ENCODE measurements at places on chromosomes 1 and 21.

DNA sequence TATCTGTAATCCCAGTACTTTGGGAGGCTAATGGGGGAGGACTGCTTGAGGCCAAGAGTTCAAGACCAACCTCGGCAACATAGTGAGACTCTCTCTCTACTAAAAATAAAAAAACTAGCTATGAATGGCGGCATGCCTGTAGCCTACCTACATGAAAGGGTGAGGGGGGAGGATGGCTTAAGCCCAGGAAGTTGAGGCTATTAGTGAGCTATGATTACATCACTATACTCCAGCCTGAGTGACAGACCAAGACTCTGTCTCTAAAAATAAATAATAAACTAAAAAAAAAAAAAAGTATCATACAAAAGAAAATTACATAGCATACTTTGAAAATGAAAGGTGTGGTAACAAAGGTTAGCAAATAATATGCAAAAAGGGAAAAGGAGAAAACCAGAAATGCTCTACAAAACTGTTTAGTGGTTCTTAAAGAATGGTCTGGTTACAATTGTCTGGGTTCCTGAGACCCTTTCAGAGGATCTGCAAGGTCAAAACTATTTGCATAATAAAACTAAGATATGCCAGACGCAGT lies 19.0 kb upstream of the SH2D5 start:
- no peak for DNase-seq

- DNase-seq = no peak
Observed at GRCh38 chr1:5707566-5708345, 284.5 kb downstream of the NPHP4 start.

DNA sequence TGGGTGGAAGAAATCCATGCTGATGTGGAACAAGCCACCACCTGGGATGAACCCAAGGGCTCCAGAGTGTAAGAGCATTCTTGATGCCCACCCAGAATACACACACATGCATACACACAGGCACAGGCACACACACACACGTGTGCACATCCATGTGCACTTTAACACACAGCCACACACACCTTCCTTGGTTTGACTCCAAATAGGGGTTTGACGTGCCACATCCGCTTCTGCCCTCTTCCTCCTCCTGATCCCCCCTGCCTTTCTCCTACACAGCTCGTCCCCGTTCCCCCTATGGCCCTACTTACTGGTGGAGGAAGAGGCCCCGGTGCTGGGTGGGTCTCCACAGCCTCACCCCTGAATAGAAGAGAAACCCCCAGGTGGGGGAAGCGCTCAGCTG lies 16.0 kb downstream of the SPATA21 start:
- DNase-seq = no peak

DNA sequence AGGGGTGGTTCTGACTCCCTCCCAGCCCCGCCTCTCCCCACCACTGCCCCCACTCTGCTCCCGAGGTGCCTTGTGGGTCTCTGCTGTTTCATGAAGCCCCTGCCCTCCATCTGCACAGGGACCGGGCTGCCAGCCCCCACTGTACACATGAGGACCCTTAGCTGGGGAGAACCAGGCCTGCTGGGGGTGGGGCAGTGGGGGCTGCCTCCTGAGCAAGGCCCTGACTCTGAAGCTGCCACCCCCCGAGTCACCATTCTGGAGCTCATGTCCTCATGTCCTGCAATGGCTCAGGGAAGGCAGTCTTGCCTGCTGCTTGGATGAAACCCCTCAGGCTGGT lies 8.4 kb downstream of the HES3 start:
- DNase-seq = no peak

- no peak for DNase-seq
Observed at GRCh38 chr1:240650877-240651276, 38.9 kb upstream of the GREM2 start.

GRCh38 chr1:228737601-228738041 lies 2.3 kb downstream of the RHOU start:
- DNase-seq = no peak

GRCh38 chr1:24418898-24419628 lies 3.5 kb downstream of the NIPAL3 start:
- no peak for DNase-seq

- DNase-seq = no peak
Observed at GRCh38 chr21:31992391-31992790, 119.6 kb downstream of the HUNK start.

- DNase-seq = peak; percentile 78
Observed at GRCh38 chr1:235415008-235415904, 48.0 kb downstream of the TBCE start.

GRCh38 chr1:205950280-205950679 lies 7.0 kb upstream of the SLC26A9 start:
- no peak for DNase-seq

DNA sequence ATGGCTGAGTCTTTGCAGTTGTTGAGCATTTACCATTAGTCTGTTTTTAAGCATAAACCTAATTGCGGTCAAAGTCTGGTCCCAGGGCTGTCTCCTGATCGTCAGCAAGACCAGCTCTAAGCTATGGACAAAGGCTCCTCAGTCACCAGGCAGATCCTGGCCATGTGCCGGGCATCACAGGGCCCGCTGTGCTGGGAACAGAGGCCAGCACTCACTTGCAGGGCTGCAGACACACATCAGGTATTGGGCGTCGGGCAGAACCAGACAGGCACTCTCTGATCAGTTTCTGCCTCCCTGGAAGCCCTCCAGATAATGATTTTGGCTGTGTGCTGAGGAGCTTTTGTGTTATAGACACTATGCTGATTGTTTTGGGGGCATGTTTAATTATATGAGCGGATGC lies 26.6 kb downstream of the TMEM51 start:
- peak; percentile 68 for DNase-seq

DNA sequence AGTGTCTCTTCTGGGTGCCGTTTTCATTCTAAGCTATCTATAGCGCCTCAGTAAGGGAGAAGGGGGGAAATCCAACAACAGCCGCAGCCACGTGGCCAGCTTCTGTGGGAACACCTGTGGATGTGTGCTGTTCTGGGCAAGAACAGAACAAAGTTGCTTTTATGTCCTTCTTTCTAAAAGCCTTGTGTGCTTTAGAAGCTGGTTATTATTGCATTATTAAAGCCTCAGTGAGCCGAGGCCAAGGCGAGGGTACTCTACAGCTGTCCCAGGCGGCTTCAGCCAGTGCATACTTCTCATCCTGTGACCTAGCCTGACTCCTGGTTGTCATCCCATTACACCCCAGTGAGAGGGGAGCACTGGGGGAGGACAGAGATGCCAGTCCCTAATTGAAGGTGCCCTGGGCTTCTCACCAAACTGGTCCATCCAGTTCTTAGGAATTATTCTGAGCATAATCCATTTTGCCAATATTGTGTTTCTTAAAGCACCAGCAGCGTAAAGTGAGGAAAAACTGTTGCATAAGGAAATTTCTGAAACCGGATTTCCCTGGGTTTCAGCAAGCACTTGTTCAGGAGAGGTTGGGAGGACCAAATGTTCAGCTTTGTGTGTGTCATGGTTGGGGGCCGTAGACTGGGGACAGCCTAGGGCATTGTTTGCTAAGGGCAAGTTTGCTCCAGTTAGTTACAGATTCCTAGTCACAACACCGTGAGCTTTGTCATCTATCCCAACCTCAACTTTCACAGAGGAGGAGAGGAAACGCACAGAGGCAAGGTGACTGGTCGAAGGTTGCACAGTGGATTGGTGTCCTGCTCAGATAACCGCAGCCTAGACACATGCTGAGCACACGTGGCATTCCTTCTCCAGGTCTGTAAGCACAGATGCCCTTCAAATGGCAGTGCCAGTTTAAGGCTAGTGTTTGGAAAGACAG lies 61.0 kb upstream of the ATP1A1 start:
- no peak for DNase-seq

DNA sequence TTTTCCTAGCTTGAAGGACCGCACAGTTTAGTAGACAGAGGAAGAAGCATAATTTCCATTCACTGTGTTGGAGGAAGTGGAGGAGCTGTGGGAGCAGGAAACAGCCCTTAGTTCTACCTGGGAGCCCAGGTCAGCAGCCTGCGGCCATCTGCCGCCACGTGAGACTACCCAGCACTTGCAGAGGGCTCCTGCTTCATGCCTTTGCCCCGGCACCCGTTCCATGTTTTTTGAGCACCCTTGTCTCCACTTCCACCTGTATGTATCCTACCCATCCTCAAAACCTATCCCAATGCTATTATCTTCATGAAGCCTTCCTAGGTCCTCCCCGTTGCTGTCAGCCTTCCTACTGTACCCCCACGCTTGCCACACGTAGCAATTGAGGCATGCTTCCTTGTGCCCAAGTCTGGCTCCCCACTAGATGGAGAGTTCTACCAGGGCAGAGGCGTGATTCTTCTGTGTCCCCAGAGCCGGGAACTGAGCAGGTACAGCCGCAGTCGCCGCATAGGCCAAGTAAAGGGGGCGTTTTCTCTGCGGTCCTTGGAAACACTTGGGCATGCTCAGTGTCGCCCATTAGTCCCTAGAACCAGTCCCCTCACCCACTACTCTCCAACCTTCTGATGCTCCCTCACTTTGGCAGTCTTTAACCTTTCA lies 1.9 kb downstream of the SLC6A9 start:
- DNase-seq = no peak

GRCh38 chr1:57296726-57297250 lies 127.1 kb downstream of the DAB1 start:
- no peak for DNase-seq

DNA sequence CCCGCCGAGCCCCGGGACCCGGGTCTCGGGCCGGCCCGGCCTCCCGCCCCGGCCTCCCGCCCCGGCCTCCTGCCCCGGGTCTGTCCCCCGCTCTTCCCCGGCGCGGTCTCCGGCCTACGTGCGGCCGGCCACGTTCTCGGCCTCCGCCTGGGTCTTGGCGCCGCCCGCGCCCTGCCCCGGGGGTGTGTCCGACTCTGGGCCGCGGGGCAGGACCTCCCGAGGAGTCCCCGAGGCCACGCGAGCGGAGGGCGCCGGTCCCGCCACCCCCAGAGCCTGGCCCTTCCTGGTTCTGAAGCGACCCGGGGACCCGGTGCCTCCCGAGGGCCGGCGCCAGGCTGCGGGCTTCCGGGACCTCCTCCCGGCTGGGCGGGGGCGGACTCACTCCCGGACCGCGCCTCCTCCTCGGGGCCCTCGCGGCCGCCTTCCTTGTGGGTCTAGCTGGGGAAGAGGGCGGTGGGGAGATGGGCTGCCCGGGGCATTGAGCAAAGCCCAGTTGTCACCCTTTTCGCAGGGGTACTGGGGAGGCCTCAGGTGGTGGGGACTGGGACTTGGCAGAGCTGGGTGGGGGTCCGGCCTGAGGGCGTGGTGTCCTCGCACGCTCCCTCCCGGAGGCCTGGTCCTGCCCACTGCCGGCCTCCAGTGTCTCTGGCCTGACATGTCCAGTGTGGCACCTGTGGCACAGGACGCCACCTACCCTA lies 558 bp downstream of the PFKL start:
- peak; percentile 49 for DNase-seq

GRCh38 chr1:166073489-166073888 lies 93.3 kb downstream of the FAM78B start:
- DNase-seq = no peak

DNA sequence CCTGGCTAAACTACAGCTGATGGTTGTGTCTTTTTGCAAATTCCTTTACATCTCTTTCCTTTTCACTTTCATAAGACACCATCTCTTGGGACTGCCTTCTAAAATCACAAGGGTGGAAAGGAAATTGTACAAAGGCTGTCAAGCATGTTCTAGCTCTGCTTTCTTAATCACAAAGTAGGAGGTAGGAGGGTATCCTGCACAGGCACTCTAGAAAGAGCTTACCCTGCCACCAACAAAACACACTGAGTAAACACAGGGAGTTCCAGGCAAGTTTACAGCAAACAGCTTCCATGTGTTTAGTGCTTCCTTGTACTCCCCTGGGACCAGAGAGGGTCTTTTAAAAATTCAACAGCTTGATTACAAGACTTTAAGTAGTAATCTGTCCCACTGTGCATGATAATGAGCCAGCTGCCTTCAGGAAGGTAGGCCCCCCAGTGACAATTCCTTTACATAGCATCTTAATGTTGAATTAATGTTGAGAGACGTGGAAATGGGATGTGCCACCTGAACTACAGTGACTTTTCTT lies 2.4 kb downstream of the PLPP3 start:
- DNase-seq = no peak

- no peak for DNase-seq
Observed at GRCh38 chr1:218496561-218496960, 151.4 kb downstream of the TGFB2 start.

- no peak for DNase-seq
Observed at GRCh38 chr1:212267460-212267859, 17.8 kb upstream of the PPP2R5A start.

- DNase-seq = peak; percentile 45
Observed at GRCh38 chr1:32992489-32993323, 28.1 kb upstream of the RNF19B start.

- no peak for DNase-seq
Observed at GRCh38 chr1:107683191-107683657, 281.8 kb downstream of the VAV3 start.

- DNase-seq = no peak
Observed at GRCh38 chr1:246091477-246091876, 415.6 kb downstream of the SMYD3 start.

DNA sequence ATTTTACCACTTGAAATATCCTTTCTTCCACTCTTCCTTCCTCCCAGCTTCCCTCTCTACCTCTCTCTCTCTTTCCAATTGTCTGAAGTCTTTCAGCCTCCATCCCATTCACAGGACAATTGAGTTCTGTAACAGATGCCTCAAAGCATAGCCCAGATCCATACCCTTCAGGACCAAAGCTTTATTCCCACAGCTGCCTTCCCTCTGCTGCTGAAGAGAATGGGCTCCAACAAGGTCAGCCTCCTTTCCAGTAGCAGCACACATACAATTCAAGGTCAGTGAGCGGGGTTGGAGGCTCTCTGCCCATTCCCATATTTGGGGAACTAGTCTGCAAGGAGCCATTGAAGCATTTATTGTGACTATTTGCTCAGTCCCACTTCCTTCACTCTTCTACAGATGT lies 179.9 kb downstream of the DPYD start:
- DNase-seq = no peak

GRCh38 chr1:179146911-179147310 lies 65.0 kb downstream of the TOR3A start:
- no peak for DNase-seq

GRCh38 chr21:14557413-14557812 lies 11.3 kb upstream of the SAMSN1 start:
- DNase-seq = no peak

- DNase-seq = no peak
Observed at GRCh38 chr1:37883671-37884070, 24.3 kb upstream of the MTF1 start.

Data from BE2C (cell line).